ENCODE measurements at places on chromosomes 3 and 15.

DNA sequence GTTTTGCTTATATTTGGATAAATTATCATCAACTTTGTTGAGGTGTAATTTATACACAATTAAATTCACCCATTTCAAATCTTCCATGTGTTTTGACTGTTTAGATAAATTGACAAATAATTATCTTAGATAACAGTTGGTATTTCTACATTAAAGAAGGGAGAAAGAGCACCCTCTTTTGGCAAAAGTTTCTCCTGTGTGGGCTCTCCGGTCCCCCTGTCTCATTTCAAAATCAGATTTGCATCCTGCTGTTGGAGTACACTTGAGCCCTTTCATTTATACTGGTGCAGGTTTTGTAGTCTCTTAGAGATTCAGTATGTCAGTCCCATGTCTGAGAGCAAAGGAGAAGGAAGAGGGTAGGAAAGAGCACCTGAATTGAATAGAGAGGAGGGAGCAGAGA, 49.4 kb downstream of the NKIRAS1 start:
- no peak for DNase-seq

DNA sequence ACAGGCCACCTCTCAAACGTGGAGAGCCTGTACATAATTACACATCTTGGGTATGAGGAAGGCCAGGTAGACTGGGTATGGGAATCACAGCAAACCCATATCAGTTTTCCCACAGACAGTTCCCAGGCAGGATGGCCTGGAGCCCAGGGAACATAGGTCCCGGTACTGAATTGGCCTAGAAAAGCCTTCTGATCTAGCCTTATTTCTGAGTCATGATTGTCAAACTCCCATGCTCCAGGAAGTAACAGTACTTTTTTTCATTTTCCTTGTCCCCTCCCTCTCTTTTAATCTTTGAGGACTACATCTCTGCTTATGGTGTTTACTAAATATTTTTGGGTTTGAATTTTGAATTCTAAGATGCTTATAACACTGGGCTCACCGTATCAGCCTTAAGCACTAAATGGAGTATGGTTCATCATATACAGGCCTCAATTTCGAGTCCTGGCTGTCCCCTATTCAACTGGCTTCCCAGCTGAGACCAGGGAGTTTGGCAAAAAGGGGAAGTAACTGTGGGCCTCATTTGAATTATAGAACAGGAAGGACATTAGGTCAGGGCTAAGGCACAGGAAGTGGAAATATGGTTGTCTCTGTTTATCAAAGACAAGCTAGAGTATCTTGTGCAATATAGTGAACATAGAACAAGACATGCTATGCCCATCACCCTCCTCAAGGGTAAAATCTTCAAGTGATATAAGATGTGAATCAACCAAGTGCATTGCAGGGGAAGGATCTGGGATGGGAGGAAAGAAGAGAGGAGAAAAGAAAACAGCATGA, 494.6 kb downstream of the NTRK3 start:
- DNase-seq: no peak

DNA sequence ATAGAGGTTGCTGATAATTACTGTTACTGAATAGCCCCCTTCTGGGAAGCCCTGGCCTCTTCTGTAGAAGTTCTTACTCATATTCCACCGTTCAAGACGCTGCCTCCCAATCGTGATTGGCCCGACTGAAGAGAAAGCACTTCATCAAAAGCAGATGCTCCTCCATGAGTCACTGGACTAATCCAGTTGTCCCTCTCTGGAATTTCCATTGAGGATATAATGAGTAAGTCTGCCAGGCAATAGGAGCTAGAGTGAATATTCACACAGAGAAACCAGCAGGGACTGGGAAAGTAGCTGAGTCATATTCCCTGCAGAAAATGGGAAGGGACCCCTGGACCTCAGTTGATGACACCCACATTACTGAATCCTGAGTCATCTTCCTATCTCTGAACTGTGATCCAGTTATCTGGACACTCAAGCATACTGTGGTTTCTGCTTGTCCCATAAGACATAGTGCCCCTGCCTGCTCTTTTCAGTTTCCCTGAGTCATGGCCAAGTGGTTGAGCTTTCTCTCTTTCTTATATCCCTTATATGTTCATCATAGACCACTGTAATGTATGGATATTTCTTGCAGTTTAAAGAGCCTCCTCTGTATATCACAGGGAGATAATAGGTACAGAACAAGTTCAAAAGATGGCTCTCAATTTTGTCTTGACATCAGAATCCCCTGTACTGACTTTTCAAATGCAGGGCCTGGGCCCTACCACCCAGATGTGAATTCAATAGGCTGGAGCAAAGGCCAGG, 151.2 kb upstream of the CDIN1 start:
- peak; percentile 99 for DNase-seq

- DNase-seq: no peak
These were observed 69.4 kb downstream of the ZBTB20 start for GRCh38 chr3:115077501-115078250.

GRCh38 chr3:193813501-193813830, 220.5 kb downstream of the OPA1 start:
- no peak for DNase-seq

Data from fibroblast of gingiva (primary cell).